Renal pelvis (tissue), 12 donors: ENCODE measurements at places on chromosomes 11 and 22. TPM values are rescaled to one million over a fixed set of nuclear protein-coding genes. Genes with fewer than 3 reads are reported as not detected.

DNA sequence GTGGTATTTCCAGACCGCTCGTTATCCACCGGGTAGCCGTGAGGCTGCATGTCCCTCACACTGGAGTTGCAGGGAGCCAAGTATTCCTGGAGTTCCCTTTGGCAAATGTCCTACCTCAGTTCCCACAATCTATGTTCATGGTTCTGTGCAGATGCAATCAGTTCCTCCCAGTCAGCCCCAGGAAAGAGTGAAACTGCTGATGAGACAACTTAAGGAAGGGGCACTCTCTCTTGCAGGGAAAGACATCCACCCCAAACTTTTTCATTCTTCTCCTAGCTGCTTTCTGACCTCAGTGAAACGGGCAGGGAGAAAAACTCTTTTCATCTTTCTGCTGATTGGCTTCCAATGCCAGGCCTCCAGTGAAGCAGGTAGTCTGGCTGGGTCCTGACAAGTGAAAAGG, 205.1 kb upstream of the TMEM45B start:
- DNase-seq: no peak

Gene SPDYC
- polyA plus RNA-seq: not detected

DNA sequence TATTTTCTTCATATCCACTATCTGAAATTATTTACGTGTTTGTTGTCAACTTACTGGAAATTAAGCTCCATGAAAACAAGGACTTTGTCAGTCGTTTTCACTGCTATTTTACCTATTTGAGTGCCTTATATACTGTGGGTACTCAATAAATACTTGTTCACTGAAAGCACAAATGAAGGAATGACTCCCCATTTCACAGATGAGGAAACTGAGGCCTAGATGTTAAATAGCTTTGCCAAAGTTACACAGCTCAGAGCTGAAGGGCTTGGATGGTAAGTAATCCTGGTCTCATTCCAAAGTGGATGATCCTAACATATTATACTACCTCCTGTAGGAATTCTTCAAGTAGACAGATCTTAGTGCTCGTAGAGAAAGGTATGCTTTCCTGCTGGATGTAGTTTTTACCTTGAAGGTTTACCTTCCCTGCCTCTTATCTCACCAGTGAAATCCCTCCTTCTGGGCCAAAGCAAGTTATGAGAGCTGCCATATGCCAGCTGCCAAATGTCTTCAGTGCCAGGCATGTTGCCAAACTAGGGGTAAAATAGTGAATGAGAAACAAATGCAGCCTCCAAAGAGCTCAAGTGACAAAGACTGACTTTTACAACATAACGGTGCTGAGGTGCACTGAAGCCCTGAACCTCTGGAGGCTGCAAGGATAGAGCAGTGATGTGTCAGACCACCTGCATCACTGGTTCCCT, 129.7 kb downstream of the TRIM44 start:
- DNase-seq: no peak

DNA sequence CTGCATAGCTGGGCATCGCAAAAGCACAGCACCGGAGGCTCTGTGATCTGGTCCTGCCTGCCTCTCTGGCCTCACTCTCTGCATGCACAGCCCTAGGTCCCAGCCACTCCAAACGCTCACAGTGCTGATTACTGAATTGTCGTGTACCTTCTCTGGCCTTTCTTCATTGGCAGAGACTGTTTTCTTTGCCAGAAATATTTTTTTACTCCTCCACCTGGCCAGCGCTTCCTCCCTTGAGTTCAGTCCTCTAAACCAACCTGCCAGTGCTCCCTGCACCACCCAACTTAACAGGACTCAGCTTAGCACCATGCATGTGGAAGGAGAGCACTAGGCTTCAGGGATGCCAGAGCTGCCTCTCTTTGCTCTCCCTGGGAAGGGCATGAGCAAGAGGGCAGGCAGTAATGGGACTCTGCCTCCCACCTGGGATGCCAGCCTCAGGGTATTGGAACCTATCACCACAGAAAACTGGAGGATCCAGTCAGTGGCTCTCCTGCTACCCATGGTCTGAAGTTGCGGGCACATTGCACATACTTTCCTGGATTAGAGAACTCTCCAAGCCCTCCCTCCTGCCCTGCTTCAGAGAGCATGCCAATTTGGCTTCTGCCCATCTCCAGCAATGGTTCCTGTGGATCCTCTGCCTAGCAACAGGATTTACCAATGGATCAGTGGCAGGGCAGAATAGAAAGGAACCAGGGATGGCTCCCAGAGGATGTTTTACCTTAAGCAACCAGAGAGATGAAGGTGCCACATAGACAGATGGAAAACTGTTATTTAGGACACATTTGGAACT, 37.0 kb upstream of the GNAZ start:
- DNase-seq: no peak

Gene SEPTIN3
- polyA plus RNA-seq: 7.5 TPM

DNA sequence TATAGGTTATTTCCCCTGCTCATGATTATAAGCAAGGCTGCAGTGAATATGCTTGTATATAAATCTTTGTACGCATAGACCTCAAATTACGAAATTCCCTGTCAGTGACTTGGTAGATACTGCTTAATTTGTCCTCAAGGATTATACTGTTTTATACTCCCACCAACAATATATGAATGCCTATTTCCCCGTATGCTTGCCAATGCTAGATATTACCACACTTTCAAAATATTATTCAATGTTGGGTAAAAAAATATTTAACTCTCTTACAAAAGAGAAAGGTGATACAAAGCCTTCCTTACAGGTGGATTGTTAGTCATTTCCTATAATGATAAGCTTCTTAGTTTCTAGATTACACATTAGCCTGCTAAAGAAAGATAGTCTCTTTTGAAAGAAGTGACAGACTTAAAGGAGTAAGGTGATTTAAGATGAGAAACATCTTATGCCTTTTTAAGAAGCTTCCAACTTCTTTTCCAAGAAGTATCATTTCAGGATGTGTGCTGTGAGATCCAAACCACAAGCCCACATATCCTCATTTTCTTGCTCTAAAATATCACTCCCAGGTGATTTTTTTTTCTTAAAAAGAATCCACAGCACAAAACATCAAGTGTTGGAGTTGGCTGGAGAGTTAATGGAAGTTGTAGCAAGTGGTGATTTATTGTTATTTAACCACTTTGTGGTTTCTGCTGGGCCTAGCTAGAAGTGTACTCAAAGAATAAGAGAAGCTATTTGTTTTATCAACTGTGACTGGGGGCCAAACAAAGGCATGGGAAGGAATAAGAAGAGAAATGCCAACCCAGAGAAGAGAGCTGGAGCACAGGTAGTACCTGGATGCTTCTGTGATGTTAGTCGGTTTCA, 59.2 kb downstream of the BARX2 start:
- peak; percentile 34 for DNase-seq

- no peak for DNase-seq
These were observed 8.2 kb downstream of the CD5 start for GRCh38 chr11:61110255-61111049.

DNA sequence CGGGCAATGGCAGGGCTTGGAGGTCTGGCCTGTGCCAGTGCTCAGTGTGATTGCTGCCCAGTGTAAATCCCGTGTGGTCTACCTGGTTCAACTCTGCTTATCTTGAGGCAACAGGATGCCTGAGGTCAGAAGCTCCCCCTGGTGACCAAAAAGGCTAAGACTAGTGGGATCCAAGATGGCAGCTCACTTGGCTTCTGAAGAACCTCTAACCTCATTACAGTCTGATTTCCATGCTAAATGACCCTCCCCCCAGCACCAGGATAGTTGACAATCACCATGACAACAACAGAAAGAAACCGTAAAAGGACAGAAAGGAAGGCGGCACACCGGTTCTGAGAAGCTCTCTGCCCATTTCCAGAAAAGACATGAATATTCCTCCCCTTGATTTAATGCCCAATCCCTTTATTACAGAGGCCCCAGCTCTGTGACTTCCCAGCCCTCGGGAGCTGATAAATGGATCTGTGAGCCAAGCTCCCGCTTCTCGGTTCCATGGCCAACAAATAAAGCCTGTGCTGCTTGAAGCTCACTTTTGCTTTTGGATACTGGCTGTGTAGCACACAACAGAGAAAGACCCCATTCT, 398.4 kb downstream of the CTTN start:
- DNase-seq: no peak

DNA sequence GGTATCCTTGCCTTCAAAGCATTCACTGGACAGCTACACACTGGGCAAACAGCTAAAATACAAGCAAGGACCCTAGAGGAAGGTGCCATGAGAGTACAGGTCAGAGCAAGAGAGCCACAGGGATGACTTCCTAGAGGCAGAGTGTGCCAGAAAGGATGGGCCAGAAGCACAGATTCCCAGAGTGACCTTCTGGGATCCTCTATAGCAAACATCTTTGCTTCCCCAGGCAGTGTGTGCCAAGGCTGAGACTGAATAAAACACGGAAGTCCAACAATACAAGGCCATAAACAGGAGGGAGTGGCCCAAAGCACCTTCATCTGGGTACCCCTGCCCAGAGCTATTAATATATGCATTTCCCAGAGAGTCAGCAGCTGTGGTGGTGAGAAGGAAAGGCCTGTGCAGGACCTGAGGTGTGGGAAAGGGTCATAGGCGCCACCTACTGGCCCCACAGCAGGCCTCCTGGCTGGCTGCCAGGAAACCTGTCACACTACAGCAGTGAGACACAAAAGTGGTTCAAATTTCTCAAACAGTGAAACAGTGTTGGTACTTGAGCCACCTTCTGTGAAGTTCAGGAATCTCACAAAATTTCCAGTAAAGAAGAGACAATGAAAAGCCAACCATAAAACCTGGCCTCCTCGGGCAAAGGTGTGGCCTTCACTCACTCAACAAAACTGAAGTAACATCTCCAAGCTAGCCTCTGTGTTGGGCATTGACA, 20.3 kb downstream of the CLPB start:
- peak; percentile 88 for DNase-seq

Gene OR8K3
- polyA plus RNA-seq: not detected

Gene NLRP10
- polyA plus RNA-seq: not detected

DNA sequence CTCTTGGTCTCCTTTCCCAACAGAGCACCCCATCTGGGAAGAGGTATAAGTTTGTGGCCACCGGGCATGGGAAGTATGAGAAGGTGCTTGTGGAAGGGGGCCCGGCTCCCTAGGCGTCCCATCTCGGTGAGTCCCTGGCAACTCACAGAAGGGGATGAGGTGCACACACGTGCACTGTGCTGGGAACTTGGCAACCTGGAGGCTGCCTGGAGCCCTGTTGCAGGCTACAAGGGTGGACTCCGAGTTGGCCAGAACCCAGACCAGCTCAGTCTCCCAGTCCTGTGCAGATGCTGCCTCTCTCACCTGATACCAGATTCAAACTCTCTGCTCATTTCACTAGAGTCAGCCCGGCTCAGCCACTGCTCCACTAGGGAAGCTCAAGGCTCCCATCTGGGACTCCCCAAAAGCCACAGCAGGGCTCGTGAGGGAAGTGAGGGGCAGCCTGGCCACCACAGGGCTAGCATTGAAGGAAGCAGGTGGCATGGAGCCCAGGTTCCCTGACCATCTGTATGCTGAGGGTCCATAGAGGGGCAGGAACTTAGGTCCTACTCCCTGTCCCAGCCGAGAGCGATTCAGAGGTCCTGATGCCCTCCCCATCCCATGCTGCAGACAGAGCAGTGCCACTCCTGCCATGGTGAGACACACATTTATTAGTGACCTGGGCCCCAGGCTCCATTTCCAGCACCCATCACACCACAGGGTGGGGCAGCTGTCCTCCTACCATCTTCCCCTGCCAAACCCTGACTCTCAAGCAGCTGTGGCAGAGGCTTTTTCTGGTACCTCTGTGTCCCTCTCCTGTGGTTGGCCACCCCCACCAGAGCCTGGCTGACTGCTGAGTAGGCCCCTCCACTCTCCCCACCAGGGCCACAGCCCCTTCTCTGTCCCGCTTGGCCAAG, 4.0 kb downstream of the PRR33 start:
- DNase-seq: no peak

DNA sequence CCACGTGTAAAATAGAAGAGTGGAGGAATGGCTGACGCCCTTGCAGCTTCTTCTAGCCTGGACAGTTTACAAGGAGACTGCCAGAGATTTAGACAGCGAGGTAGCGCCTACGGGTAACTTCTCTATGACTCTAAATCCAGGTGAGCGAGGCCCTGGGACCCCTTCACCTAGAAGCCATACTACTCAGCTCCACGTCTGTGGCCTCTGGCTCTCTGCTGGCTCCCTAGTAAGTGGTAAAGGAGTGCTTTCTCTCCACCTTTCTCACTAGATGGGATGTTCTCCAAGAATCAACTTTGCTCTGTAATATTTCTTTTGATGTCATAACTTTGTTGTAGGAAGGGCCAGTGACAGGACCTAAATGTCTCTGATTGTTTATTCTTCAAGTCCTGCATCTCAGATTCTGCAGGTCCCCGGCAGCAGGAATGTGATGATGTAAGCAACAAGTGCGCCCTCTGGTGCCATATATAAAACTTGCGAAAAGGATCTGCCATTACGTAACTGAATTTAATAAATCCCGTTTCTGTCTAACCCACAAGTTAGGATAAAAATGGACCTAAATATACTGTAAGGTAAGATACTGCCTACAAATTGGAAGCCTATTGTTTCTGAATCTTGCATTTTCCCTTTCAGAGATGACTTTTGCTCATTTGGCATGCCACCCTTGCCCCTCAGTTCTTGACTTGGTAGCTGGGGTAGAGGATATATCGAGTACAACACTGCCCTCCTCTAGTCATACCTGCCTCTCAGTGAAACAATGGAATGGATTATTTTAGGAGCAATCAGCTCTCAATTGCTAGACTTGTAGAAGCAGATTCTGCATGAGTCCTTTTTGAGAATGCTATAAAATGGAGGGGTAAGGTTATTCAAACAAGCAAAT, 11.0 kb upstream of the PTPN5 start:
- peak; percentile 53 for DNase-seq

- no peak for DNase-seq
These were observed 186.6 kb upstream of the MTNR1B start for GRCh38 chr11:92782806-92783205.

DNA sequence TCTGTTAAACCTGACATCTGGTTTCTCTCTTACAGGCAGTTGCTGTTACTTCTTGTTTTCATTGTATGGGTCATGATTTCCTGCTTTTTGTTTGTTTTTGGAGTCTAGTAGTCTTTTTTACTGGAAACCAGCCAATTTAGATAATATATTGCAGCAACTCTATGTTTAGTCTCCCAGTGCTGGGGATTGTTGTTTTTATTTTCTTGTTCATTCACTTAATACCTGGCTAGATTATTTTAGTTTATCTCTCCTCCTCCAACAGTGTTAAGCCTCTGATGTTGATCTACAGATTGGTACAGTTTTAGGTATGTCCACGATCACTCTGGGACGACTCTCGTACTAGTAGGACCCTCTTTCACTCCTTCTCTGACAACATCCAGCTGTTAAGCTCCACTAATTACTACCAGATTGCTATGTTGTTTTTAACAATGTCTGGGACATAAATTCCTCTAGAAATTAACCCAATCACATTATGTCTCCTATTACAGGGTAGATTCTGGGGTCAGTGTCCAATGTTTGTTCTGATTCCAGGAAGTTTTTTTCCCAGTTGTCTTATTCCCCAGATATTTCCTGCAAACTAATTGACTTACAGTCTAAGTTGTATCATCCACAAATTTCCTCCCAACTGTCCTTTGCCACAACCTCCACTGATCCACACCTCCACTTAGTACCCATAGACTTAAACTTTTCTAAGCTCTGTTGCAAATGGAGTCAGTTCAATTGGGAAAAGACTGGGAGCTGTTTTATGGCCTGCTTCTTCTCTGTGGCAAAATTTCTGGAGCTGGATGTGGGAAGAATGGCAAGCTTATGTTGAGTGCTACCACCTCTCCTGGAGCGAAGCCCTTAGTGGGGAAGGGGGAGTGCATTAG, 1280.6 kb upstream of the CNTN5 start:
- DNase-seq: peak; percentile 87
